ENCODE measurements at places on chromosomes 16 and 17.

GRCh38 chr17:42111871-42112551 is 503 bp downstream of the DHX58 start:
- DNase-seq: peak; percentile 74

DNA sequence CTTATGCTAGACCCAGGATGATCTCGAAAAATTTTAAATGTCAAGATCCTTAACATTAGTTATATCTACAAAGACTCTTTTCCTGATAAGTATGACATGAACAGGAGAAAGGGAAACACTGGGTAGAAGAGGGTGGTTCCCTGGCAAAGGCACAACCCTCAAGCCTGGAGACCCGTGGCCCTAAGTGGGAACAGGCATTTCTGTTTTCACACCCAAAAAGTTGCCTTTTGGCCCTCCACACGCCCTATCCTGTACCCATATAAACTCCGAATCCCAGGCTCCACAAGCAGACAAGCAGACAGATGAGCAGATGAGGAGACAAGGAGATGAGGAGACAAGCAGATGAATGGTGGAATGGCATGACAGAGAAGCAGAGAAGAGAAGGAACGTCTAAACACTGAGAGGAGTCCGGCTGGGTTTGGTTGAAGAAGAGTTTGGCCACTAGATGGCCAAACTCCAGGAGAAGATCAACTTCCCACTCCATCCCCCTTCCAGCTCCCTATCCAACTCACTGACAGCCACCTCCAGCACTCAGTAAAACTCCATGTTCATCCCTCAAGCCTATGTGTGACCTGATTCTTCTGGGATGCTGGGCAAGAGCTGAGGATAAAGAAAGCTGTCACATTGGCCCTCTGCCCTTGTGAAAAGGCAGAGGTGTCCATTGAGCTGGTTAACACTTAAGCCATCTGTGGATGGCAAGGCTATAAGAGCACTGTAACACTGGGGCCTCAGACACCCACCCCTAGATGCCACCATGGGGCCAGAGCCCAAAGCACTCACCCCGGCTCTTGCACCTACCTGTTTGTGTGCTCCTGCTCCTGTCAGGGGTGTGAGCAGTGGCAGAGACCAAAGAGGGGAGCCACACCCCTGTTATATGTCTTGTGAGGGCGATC is 139.6 kb upstream of the FAM20A start:
- no peak for DNase-seq

DNA sequence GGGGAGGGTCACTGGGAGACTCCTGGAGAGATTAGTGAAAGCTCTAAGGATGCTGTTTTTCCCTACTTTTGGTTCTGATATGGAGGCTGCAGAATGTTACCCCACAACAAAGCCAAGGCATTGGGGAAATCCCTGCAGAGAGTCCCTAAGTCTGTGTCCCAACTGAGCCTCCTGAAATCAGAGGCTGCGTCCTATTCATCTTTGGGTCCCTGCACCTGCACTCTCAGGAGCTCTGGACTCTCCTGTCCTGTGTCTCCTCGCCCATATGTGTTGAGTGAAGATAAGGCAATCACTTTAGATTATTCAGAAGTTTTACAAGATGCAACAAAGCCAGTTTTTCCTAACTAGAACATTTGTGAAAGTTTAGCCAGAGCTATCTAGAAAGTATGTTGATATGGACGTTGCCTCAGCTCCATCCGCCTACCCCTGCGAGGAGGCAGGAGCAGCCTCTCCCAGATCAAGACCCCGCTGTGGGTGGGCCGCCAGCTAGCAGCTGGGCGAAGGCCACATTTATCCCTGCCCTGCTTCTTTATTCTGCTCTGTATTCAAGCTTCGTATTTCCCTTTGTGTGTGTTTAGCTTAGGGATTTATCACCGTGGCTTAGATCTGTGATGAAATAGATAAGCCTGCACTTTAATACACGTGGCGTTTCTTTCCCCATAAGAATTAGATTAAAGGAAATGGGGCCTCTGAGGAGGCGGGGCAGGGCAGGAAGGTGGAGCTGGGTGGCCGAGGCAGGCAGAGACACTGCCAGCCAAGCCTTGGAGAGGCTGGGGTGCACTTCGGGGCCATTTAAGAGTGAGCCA is 37.4 kb downstream of the SHISA6 start:
- peak; percentile 7 for DNase-seq

- DNase-seq: no peak
Measured at GRCh38 chr16:57871456-57871855, 69.2 kb upstream of the KIFC3 start.

- no peak for DNase-seq
Measured at GRCh38 chr17:61279476-61280145, 120.0 kb upstream of the TBX2 start.

DNA sequence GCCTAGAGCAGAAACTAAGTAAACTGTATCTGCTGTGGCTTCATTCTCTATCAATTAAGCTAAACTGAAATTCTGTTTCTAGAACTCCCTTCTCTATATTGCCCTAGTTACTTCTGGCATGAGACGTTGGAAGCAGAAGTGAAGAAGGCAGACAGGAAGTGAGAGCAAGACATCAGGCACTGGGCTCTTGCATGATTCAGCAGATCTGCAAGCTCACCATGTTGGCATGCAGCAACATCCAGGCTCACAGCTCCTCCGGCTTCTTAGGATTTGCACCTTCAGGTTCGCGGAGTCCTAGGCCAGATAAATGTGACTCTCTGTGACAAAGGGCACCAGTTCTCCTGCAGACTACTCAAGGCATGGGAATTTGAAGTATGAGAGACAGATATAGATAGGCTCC is 148.3 kb downstream of the CDH8 start:
- no peak for DNase-seq

DNA sequence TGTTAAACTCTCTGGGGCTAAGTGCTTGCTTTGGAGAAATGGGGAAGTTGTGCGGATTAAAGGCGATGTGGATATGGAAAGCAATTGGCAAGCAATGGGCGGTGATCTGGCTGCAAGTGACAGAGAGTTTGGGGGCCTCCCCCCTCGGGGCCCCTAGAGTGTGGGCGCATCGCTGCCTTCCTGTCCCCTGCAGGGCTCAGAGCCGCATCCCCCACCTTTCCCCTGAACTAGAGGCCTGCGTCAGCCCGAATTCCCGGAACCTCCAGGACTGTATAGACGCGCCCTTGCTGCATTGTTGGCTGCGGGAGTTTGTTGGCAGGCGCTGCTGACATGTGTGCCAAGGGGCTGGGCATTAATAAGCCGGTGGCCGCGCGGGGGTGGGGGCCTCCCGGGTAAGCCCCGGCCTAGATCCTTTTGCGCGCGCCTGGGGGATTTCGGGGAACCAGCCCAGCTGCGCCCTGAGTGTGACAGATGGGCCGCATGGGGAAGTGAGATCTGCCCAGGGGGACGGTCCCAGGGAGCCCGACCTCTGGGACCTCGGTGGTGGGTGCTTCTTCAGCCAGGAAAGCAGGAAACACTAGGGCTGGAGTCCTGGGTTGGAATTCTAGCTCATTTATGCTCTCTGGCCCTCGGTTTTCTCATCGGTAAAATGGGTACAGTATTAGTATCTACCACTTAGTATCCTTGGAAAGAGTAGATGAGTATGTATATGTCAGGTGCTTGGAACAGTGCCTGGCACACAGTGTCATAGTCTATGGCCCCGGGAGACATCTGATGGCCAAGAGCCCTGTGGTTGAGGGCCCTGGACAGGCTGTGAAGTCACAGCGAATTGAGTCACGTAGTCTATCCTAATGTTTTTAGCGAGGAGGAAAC is 1.0 kb downstream of the EEF2K start:
- DNase-seq: peak; percentile 63

- no peak for DNase-seq
Measured at GRCh38 chr17:64968652-64969501, 49.6 kb upstream of the LRRC37A3 start.

DNA sequence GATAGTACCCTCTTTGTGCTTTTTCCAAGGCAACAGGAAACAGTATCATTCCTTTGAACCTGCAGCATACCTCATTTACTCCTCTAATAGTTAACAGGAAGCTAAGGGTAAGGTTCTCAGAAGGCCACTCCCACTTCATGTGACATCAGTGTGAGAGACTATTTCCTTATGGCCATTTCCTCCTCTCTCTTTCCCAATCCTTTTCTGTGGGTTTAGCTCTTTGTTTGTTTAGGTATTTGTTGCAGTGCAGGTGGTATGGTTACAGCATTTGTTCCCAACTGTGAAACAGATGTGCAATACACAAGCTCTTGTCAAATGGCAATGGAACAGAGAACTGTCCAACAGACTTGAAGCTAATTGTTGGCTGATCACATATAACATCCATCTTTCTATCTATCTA is 14.7 kb downstream of the TMC5 start:
- no peak for DNase-seq

DNA sequence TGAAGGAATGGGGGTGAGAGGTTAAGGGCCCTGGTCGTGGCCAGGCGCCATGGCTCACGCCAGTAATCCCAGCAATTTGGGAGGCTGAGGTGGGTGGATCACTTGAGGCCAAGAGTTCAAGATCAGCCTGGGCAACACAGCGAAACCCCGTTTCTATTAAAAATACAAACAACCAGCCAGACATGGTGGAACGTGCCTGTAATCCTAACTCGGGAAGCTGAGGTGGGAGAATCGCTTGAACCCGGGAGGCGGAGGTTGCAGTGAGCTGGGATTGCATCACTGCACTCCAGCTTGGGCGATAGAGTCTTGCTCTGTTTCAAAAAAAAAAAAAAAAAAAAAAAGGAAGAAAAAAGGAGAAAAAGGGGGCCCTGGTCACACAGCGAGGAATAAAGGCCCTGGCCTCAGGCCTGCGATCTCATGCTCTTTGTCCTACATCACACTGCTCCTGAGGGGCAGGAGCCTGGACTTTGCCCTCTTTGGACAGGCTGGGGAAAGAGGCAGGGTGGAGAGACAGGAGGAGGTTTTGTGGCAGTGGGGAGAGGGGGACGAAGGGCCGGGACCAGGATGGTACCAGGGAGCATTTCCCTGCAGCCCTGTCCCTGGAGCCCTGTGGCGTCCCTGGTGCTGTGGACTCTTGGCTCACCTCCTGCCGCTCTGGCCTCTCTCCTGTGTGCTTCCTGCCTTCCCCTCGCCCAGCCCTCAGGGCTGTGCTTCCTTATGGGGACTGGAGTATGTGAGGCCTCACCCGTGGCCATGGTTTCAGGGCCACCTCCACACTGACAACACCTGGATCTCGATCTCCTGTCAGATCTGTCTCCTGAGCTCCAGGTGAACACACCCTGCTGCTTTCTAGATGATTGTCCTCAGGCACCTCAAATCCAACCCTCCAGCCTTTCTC is 19.7 kb upstream of the SLC25A19 start:
- no peak for DNase-seq

DNA sequence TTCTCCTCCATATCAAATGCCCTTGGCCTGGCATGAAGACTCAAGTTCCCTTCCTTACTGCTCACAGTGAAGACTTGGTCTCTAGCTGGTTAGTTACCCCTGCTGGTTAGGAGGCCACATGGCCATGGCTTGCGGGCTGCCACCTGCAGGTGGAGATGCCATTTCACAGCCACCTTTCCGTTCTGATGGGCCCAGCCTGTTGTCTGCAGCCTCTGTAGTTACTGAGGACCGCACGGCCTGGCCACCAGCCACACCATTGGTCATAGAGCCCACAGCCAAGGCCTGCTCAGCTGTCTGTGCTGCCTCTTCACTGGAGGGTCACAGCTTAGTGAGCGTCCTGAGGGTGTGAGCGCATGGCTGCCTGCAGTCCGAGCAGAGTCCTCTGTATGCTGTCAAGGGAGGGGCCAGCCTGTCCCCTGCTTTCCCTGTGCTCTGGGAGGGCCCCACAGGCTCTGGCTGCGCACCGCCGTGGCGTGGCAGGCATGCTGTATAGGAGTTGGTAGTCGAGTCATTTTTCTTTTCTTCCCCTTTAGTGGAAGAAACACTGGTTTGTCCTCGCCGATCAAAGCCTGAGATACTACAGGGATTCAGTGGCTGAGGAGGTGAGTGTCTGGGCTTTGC is 59.2 kb downstream of the PLD6 start:
- DNase-seq: no peak

DNA sequence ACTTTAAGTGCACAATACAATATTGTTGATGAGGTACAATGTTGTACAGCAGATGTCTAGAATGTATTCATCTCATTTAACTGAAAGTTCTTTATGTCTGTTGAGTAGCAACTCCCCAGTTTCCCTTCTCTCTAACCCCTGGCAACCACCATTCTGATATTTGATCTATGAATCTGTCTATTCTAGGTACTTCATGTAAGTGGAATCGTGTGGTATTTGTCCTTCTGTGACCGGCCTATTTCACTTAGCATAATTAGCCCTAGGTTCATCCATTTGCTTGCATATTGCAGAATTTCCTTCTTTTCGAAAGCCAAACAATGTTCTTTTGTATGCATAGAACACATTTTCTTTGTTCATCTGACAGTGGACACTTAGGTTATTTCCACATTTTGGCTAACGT is 10.8 kb downstream of the RGS9 start:
- DNase-seq: no peak

DNA sequence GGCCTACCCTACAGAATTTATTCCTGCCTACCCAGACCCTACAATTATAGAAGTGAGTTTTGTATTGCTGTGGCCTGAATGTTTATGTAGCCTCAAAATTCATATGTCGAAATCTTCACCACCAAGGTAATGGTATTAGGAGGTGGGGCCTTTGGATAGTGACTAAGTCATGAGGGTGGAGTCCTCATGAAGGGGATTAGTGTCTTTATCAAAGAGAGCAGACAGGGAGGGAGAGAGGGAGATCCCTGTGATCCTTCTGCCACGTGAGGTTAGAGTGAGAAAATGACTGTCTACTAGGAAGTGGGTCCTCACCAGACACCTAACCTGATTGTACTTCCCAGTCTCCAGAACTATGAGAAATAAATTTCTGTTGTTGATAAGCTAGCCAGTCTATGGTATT is 981 bp upstream of the DUXB start:
- DNase-seq: no peak

- peak; percentile 78 for DNase-seq
Measured at GRCh38 chr17:50949989-50950877, 84.1 kb upstream of the TOB1 start.

- DNase-seq: no peak
Measured at GRCh38 chr17:50181591-50182560, 16.1 kb downstream of the SGCA start.

- no peak for DNase-seq
Measured at GRCh38 chr16:82634955-82635610, 8.3 kb downstream of the CDH13 start.

DNA sequence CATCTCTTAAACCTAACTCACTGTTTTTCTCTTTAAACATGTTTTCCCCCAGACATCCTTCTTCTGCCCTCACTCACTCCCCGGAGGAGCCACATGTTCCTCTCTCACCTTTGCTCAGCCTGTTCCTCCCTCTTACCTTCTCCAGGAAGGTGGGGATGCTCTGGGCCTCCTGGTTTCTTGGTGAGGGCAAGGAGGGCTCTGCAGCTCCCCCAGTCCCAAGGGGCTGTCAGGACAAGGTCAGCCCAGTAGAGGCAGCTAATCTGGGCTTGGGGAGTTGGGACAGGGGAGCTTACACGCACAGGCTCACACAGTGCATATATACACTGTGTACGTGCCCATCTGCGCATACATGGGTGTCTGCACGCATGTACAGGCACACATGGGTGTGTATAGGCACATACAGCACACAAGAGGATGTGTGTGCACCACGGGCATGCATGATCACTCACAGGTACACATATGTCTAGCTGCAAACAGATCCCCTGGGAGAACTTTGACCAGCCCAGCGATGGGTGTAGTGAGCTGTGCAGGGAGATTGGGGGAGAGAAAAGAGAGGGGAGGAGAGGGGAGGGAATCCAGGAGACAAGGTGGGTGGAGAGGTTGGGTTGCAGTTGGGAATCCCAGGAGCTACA is 28.6 kb upstream of the SPNS3 start:
- no peak for DNase-seq

Data from left lung (tissue), 14 donors.